Glomerular endothelial cell (primary cell): ENCODE measurements at places on chromosomes 12 and 14. TPM values are rescaled to one million over a fixed set of nuclear protein-coding genes. Genes with fewer than 3 reads are reported as not detected.

Gene P2RX2
- total RNA-seq = not detected in 2 replicates

Gene C14orf132
- total RNA-seq = 5.9 and 6.0 TPM in 2 replicates

Gene NRL
- 0.70 and 4.9 TPM in 2 replicates for total RNA-seq

Gene SH2B3
- 170 and 231 TPM in 2 replicates for total RNA-seq

Gene LTB4R
- 5.3 and 7.9 TPM in 2 replicates for total RNA-seq

Gene CACNA1C
- 0.47 and 5.6 TPM in 2 replicates for total RNA-seq
